ENCODE measurements at places on chromosomes 12 and 14. TPM values are rescaled to one million over a fixed set of nuclear protein-coding genes. Genes with fewer than 3 reads are reported as not detected.
A peak's percentile ranks its signal among the peaks of the same experiment; 100 is the strongest.

DNA sequence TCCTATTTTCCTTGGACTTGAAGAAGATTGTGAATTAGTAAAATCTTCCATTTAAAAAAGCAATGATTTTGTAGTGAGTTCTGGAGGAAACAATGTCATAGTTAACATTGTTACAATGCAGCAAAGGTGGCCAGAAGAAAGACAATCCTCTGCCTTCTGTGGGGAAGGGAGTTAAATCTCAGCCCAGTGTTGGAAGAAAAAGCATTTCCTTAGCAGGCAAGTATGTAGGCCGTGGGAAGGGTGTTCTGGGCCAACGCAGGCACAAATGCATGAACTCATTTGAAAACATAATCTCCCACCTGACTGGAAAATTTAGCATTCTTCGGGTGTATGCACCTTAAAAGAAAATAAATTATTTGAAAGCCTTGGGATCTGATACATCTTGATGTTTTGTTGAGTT, 258.6 kb downstream of the ADAMTS20 start:
- no peaks in the 10 kb centered on the region for H3K36me3 ChIP-seq
- no peaks in the 10 kb centered on the region for H3K27me3 ChIP-seq
- no peak for DNase-seq
- H3K4me1 ChIP-seq = no peaks in the 10 kb centered on the region
- H3K4me3 ChIP-seq = no peak overlapping the region
- H3K27ac ChIP-seq = no peak overlapping the region

- no peak overlapping the region for H3K27ac ChIP-seq
- peak overlapping the region; percentile 27 for H3K4me3 ChIP-seq
- peaks cover 6% of the 10 kb centered on the region for H3K4me1 ChIP-seq
- peaks cover 7% of the 10 kb centered on the region for H3K36me3 ChIP-seq
- DNase-seq = peak; percentile 60
Observed at GRCh38 chr12:123389560-123390351, 5.8 kb downstream of the KMT5A start.

LRP1-AS gene
- total RNA-seq = not detected

ZNF641 gene
- total RNA-seq = 6.2 TPM
